ENCODE measurements at places on chromosomes 4 and X. TPM values are rescaled to one million over a fixed set of nuclear protein-coding genes. Genes with fewer than 3 reads are reported as not detected.

- H3K36me3 ChIP-seq = no peaks in the 10 kb centered on the region
- no peak overlapping the region for H3K4me3 ChIP-seq
- no peak for DNase-seq
Observed at GRCh38 chr4:43331226-43332051, 438.9 kb downstream of the GRXCR1 start.

DNA sequence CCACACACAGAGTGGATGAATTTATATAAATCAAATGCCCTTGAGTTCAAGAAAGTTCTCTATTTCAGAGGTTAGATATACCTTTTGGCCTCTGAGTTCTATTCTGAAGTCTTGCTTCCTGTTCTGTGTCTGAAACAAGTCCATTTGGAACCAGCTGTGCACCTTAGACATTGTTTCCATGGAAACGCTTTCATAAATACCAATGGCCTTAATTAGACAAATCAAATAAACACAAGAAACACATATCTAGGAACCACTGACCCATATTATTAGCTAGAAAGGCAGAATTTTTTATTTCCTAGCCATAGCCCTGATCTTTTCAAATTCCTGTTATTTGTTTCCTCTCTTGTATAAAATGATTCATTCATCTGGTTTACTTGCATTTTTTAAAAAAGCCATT is 8.4 kb upstream of the C4orf54 start:
- no peaks in the 10 kb centered on the region for H3K27me3 ChIP-seq
- no peak overlapping the region for H3K4me3 ChIP-seq
- DNase-seq = no peak
- no peak overlapping the region for H3K27ac ChIP-seq
- no peaks in the 10 kb centered on the region for H3K4me1 ChIP-seq

Gene USO1
- total RNA-seq = 94.9 TPM

DNA sequence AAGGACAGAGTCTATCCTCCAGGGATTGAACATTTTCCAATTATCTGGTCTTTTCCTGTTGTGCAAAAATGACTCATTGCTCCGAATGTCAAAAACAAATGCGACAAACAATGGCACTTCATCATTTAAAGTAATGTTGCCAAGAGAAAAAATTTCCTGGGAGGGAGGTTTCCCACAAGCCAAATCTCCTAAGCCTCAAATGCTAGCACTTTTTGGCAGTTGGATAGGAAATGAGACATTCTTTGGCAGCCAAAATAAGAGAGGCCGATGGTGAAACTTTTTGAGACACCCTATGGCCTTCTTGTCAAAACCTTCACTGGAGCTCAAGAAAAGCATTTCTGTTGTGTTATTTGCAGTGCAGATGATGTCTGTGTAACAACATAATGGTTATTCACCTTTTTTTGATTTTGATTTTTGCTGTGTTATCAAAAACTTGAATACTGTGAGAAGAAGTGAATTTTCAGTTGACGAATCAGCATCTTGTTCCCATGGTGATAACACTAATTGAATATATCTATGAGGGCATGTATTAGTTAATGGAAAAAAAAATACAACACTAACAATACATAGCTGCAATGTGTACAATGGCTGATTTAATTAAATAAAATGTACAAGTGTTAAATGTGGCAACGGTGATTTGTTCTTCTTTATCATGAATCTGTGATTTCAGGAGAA is 333.8 kb downstream of the ANK2 start:
- H3K27ac ChIP-seq = no peak overlapping the region
- H3K27me3 ChIP-seq = no peaks in the 10 kb centered on the region
- no peak for DNase-seq
- H3K36me3 ChIP-seq = peaks cover 13% of the 10 kb centered on the region
- no peak overlapping the region for H3K4me3 ChIP-seq
- peaks cover 12% of the 10 kb centered on the region for H3K4me1 ChIP-seq

Gene SHROOM2
- total RNA-seq = 0.57 TPM

Gene NAA15
- 80.3 TPM for total RNA-seq

Gene PIN4
- 60.9 TPM for total RNA-seq

All from SJCRH30 (cell line).